ENCODE measurements at places on chromosomes 6 and 20.

GRCh38 chr6:143151381-143151780 lies 90.7 kb downstream of the AIG1 start:
- no peak overlapping the region for H3K27ac ChIP-seq
- DNase-seq = no peak
- H3K36me3 ChIP-seq = no peaks in the 10 kb centered on the region

- H3K4me3 ChIP-seq = no peak overlapping the region
- no peaks in the 10 kb centered on the region for H3K27me3 ChIP-seq
- DNase-seq = no peak
- no peaks in the 10 kb centered on the region for H3K36me3 ChIP-seq
Measured at GRCh38 chr20:24478584-24478983, 9.2 kb downstream of the SYNDIG1 start.

- H3K4me1 ChIP-seq = no peaks in the 10 kb centered on the region
- H3K4me3 ChIP-seq = no peak overlapping the region
- DNase-seq = peak; percentile 14
- H3K27ac ChIP-seq = no peak overlapping the region
- no peaks in the 10 kb centered on the region for H3K36me3 ChIP-seq
- no peaks in the 10 kb centered on the region for H3K27me3 ChIP-seq
Measured at GRCh38 chr6:132887204-132887603, 72.8 kb downstream of the RPS12 start.

DNA sequence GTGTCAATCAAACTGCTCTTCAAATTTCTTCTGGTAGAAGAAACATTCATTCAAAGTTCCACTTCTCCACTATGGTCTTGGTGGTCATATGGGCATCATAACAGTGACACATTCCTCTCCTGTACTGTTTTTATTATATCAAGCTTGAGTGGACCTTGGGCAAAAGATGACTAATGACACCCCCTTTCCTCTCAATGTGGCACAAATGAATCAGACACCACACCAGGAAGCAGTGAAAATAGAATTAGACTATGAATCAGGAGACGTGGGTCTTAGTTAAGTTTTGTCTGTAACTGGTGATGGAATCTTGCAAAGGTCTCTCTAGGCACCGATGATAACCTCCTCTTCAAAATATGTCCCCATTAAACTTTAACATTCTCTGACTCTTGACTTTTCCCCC lies 9.0 kb upstream of the NRSN1 start:
- no peak for DNase-seq
- H3K36me3 ChIP-seq = no peaks in the 10 kb centered on the region
- no peaks in the 10 kb centered on the region for H3K4me1 ChIP-seq
- H3K4me3 ChIP-seq = no peak overlapping the region
- no peak overlapping the region for H3K27ac ChIP-seq

- no peak for DNase-seq
- H3K27me3 ChIP-seq = no peaks in the 10 kb centered on the region
- no peak overlapping the region for H3K27ac ChIP-seq
- no peaks in the 10 kb centered on the region for H3K36me3 ChIP-seq
- no peaks in the 10 kb centered on the region for H3K4me1 ChIP-seq
Measured at GRCh38 chr20:53020834-53021233, 48.7 kb downstream of the TSHZ2 start.

GRCh38 chr6:158545043-158545966 lies 14.6 kb upstream of the TMEM181 start:
- no peaks in the 10 kb centered on the region for H3K36me3 ChIP-seq
- DNase-seq = no peak
- H3K4me1 ChIP-seq = no peaks in the 10 kb centered on the region
- no peak overlapping the region for H3K4me3 ChIP-seq
- H3K27me3 ChIP-seq = no peaks in the 10 kb centered on the region
- H3K27ac ChIP-seq = no peak overlapping the region

DNA sequence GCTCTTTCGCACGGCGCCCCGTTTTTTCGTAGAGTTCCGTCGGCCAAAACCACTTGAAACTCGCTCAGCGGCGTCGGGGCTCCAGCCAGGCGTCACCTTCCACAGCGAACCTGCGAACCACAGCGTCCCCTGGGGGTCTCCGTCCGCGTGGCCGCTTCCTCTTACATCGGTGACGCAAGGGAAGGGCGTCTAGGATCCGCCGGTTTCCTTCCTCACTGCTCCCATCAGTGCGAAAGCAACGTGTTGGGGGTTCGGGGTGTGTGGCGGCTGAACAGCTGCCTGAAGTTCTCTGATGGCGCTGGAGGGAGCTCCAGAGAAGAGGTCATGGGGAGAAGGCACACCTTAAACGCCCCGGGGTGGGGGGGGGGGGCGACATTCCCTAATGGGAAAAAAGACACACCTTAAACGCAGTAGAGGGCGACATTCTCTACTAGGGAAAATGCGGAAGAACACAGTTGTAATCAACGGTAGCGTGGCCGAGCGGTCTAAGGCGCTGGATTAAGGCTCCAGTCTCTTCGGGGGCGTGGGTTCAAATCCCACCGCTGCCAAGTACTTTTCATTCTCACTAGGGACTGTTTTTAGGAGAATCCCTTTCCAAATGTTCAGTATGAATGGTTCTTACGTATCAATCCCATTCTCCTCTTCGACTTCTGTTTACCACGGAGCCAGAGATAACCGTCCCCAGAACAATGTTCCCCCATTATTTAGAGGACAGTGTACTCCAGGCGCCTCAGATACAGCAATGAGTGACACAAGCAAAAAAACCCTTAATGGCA lies 16.4 kb downstream of the ZNF311 start:
- no peaks in the 10 kb centered on the region for H3K27me3 ChIP-seq
- no peaks in the 10 kb centered on the region for H3K4me1 ChIP-seq
- no peaks in the 10 kb centered on the region for H3K36me3 ChIP-seq

GRCh38 chr6:33118525-33119123 lies 42.8 kb downstream of the HLA-DPB1 start:
- peaks cover 8% of the 10 kb centered on the region for H3K27me3 ChIP-seq
- H3K36me3 ChIP-seq = no peaks in the 10 kb centered on the region
- DNase-seq = peak; percentile 42
- no peak overlapping the region for H3K4me3 ChIP-seq
- H3K4me1 ChIP-seq = no peaks in the 10 kb centered on the region

GRCh38 chr6:157649311-157650260 lies 173.5 kb upstream of the SNX9 start:
- H3K27me3 ChIP-seq = no peaks in the 10 kb centered on the region
- no peak overlapping the region for H3K27ac ChIP-seq
- H3K4me1 ChIP-seq = no peaks in the 10 kb centered on the region
- no peak for DNase-seq
- H3K4me3 ChIP-seq = no peak overlapping the region
- no peaks in the 10 kb centered on the region for H3K36me3 ChIP-seq

DNA sequence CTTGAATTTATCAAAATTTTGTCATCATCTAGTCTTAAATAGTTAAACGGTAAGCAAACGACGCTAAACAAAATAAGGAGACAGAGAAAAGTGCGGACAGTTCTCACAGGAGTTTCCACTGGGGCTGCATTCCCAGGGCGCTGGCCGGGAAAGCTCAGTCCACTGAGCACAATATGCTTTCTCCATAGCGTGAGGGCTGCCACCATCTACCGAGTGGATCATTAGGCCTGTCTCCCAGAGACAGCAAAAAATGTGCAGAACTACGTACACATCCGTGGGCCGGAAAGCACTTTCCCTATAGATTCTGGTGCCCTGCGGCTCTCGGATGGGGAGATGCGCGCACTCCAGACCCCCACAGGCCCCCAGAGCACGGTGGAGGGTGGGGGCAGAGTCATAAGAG lies 84.9 kb downstream of the THBS2 start:
- no peaks in the 10 kb centered on the region for H3K27me3 ChIP-seq
- DNase-seq = no peak
- no peak overlapping the region for H3K27ac ChIP-seq
- no peaks in the 10 kb centered on the region for H3K4me1 ChIP-seq

Measured in prostate gland (tissue), 2 donors.